ENCODE measurements at places on chromosomes 7 and 10. TPM values are rescaled to one million over a fixed set of nuclear protein-coding genes. Genes with fewer than 3 reads are reported as not detected.

DNA sequence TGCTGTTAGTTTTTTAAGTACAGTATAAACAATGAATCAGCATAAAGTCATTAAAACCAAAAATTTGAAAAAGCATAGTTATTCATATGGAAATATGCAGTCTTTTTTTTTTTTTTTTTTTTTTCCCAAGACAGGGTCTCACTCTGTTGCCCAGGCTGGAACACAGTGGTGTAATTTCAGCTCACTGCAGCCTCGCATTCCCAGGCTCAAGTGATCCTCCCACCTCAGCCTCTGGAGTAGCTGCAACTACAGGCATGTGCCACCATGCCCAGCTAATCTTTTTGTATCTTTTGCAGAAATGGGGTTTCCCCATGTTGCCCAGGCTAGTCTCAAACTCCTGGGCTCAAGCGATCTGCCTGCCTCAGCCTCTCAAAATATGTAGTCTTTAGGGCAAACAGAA is 182.0 kb downstream of the SEMA3E start:
- H3K4me1 ChIP-seq = no peaks in the 10 kb centered on the region
- no peak overlapping the region for H3K4me3 ChIP-seq
- DNase-seq = no peak
- no peaks in the 10 kb centered on the region for H3K27me3 ChIP-seq
- no peaks in the 10 kb centered on the region for H3K36me3 ChIP-seq

The FAM25A gene
- total RNA-seq = not detected

The PON3 gene
- total RNA-seq = not detected

The ATRNL1 gene
- total RNA-seq = 0.12 TPM

DNA sequence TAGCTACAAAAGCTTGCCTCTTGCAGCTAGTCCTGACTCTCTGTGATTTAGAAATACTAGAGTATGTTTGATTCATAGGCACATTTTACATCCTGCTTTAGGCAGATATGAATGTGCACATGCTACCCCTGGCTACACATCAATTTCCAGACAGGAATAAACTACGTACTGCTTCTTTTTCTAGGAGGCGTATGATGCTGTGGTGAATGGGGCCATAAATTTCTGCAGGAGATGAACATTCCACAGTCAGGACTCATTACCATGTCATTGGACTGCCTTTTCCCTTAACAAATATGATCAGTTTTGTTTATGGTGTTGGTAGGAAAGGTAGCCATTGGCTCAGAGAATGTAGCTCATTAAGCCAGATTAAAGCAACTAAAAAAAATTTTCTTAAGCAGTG is 50.1 kb upstream of the IFRD1 start:
- no peak for DNase-seq
- H3K4me3 ChIP-seq = no peak overlapping the region

- H3K4me1 ChIP-seq = peaks cover 9% of the 10 kb centered on the region
- no peaks in the 10 kb centered on the region for H3K36me3 ChIP-seq
- no peak for DNase-seq
- peak overlapping the region; percentile 6 for H3K27ac ChIP-seq
- H3K27me3 ChIP-seq = peaks cover 2% of the 10 kb centered on the region
These were observed 66.2 kb upstream of the CCNY start for GRCh38 chr10:35270100-35270499.

DNA sequence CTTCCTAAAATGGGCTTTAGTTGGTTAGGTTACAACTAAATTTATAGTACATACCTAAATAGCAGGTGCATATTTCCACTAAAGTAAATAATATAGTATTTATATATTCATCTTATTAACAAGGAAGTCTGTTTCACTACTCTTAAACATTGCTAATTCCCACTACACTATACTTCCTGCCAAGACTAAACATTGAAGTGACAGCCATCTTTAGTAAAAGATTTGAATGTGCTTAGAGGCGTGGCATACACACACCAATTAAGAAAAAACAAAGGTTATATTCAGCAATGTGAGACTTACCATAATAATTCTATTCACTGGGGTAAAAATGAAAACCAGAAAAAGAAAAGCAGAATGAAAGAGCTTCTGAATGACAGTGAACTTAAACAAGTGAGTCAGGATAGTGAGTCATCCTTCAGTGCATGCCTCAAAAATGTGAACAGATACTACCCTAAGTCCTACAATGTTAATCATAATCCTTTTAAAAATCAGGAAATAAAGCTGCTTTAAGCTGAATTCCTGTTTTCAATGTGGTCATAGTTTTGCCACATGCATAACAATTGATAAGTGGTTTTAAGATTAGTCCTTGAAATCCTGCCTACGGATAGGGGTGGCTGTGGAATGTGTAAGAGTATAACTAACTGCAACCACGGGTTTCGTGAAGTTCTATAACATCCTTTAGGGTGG is 59.4 kb downstream of the USP6NL start:
- H3K27me3 ChIP-seq = peaks cover 1% of the 10 kb centered on the region
- peaks cover 33% of the 10 kb centered on the region for H3K4me1 ChIP-seq
- peaks cover 3% of the 10 kb centered on the region for H3K36me3 ChIP-seq
- DNase-seq = no peak
- H3K27ac ChIP-seq = peak overlapping the region; percentile 58

DNA sequence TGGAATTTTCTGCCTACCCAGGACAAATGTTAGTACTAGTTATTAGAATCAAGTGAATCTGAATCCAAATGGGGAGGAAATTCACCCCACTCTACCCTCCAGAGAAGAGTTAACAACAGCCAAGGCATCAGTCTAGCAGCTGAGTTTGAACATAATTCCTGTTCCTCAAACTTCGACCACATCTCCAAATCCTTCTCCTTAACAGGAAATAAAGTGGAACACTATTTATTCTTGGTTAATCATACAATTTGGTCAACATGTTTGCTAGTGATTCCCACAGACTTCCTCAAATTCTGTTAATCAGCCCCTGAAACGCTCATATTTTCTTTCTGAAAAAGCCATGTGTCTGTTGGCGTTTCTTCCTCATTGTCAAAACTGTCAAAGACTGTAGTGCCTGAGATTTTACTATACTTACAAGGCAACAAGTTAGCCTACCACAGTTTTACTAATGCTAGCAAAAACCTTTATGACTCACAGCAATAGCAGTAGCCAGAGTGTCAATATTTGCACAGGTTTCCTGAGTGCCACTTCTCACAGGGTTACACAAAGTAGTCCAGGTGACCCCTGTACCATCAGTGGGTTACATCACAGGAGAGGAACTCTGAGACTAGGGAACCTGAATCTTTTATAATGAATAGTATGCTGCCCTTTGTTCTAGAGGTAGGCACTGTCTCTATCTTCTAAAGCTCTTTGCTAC is 202.9 kb downstream of the GRM3 start:
- no peak for DNase-seq
- H3K4me1 ChIP-seq = no peaks in the 10 kb centered on the region
- no peaks in the 10 kb centered on the region for H3K36me3 ChIP-seq
- H3K27ac ChIP-seq = no peak overlapping the region

DNA sequence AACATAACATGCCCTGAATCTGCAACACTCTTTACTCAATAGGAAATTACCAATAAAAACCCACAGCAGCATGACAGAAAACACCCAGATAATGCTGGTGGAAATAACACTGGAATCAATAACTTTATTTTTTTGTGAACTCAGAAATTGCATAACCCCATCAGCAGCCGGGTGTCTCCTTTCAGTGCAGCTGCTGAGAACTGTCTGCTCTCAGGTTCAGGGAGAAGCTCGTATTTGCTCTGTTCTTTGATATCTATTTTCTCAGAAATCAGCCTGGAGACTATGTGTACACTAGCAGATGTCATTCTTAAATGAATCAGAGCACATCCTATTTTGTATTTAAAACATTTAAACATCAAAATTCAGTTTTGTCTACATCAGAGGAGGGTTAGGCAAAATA is 506.0 kb downstream of the POM121L12 start:
- DNase-seq = no peak
- H3K36me3 ChIP-seq = no peaks in the 10 kb centered on the region
- no peaks in the 10 kb centered on the region for H3K4me1 ChIP-seq
- no peaks in the 10 kb centered on the region for H3K27me3 ChIP-seq
- no peak overlapping the region for H3K4me3 ChIP-seq

GRCh38 chr10:62980687-62981086 is 152.4 kb upstream of the NRBF2 start:
- peaks cover 26% of the 10 kb centered on the region for H3K4me1 ChIP-seq
- peak; percentile 56 for DNase-seq
- H3K27ac ChIP-seq = no peak overlapping the region

- DNase-seq = no peak
- H3K4me3 ChIP-seq = no peak overlapping the region
- H3K4me1 ChIP-seq = no peaks in the 10 kb centered on the region
These were observed 119.7 kb upstream of the KLF14 start for GRCh38 chr7:130853503-130854279.

- peaks cover 20% of the 10 kb centered on the region for H3K36me3 ChIP-seq
- no peaks in the 10 kb centered on the region for H3K27me3 ChIP-seq
- DNase-seq = no peak
- peaks cover 6% of the 10 kb centered on the region for H3K4me1 ChIP-seq
- no peak overlapping the region for H3K4me3 ChIP-seq
These were observed 27.7 kb downstream of the ZNF277 start for GRCh38 chr7:112234147-112234546.

The OR9A2 gene
- not detected for total RNA-seq

DNA sequence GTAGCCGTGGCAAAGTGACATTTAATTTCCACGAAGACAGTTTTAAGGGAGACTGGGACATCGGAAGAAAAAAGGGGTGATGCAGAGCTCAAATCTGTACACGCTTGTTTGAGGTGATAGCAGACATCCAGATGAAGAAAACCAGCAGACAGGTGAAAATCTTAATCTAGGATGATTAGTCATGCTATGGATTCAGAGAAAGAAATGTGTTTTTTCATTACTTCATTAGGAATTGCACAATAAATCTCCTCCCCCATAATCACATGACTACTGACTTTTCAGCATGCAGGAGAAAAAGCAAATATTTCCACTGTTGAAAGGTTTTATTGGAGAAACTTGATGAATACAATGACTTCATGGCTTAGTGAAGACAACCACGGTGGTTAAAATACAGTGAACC is 2.5 kb downstream of the NUDT5 start:
- H3K27ac ChIP-seq = no peak overlapping the region
- H3K4me1 ChIP-seq = peaks cover 48% of the 10 kb centered on the region
- H3K4me3 ChIP-seq = peak overlapping the region; percentile 0
- H3K27me3 ChIP-seq = no peaks in the 10 kb centered on the region

- peak overlapping the region; percentile 23 for H3K4me3 ChIP-seq
- no peak for DNase-seq
- no peaks in the 10 kb centered on the region for H3K36me3 ChIP-seq
- H3K4me1 ChIP-seq = no peaks in the 10 kb centered on the region
- peaks cover 49% of the 10 kb centered on the region for H3K27me3 ChIP-seq
- no peak overlapping the region for H3K27ac ChIP-seq
These were observed 1.6 kb downstream of the CHST15 start for GRCh38 chr10:124091646-124092249.

- H3K4me1 ChIP-seq = peaks cover 39% of the 10 kb centered on the region
- H3K27ac ChIP-seq = no peak overlapping the region
- peak; percentile 53 for DNase-seq
- peaks cover 51% of the 10 kb centered on the region for H3K27me3 ChIP-seq
- no peaks in the 10 kb centered on the region for H3K36me3 ChIP-seq
- H3K4me3 ChIP-seq = peak overlapping the region; percentile 74
These were observed 2.4 kb downstream of the MKX start for GRCh38 chr10:27743012-27743876.

GRCh38 chr7:158966780-158967390 is 110.5 kb downstream of the DYNC2I1 start:
- H3K4me1 ChIP-seq = no peaks in the 10 kb centered on the region
- DNase-seq = no peak
- H3K27ac ChIP-seq = no peak overlapping the region
- H3K36me3 ChIP-seq = no peaks in the 10 kb centered on the region

The TRIM73 gene
- total RNA-seq = 3.6 TPM

- H3K27ac ChIP-seq = no peak overlapping the region
- H3K4me3 ChIP-seq = no peak overlapping the region
- H3K27me3 ChIP-seq = no peaks in the 10 kb centered on the region
- H3K4me1 ChIP-seq = no peaks in the 10 kb centered on the region
These were observed 246.1 kb downstream of the LRRTM3 start for GRCh38 chr10:67171970-67172369.

DNA sequence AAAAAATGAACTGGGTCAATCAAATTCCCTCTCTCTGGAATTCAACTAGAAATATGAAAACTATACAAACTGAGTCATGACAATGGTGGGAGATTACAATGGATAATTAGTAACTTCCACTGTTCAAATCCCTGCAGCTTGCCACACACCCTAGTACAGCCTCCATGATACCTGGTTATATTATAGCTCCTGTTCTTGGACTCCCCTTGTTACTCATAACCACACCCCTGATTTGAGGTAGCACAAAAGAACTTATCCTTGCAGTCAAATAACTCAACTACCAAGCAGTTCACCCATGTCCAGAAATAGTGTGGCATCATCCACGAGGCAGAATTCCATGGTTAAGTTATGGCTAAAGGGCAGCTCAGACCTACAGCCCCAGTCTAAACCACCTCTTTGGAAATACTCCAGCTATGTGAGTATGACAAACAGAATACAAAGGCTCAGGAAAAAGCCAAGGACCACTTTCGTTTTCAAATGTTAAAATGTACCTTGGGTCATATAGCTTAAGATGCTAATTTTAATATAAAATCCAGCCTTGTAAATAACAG is 164.7 kb downstream of the CPEB3 start:
- no peaks in the 10 kb centered on the region for H3K4me1 ChIP-seq
- no peaks in the 10 kb centered on the region for H3K27me3 ChIP-seq

- no peak overlapping the region for H3K27ac ChIP-seq
- no peaks in the 10 kb centered on the region for H3K36me3 ChIP-seq
- no peak overlapping the region for H3K4me3 ChIP-seq
- DNase-seq = no peak
These were observed 45.1 kb downstream of the ZMIZ1 start for GRCh38 chr10:79113827-79114226.

DNA sequence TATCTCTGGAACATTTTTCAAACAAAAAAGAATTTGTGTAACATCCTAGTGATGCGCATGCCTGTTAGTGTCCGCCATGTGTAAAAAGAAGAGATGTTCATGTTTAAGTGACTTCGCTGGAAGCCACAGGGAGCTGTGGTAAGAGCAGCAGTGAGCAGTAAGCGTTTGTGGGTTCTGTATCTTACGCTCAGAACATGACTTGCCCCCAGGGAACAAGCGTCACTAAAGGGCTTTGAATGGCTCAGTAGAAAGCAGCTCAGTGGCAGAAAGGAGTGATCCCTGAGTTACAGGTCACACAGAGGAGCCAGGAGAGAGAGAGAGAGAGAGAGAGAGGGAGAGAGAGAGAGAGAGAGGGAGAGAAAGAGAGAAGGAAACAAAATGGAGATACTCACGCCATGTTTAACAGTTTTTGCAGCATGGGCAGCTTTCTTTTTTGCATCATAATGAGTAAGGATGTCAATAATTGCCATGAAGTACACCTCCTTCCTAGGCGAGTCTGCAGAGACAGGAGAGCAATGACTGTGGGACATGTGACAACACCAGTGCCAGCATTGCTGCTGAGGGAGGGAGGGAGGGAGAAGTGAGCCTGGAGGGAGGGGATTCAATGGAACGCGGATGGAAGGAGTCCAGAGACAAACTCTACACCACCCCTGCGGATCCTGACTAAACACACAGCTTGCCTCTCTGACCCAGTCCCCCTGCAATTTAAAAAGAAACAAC is 174.6 kb downstream of the PIP4K2A start:
- no peak overlapping the region for H3K27ac ChIP-seq
- H3K4me1 ChIP-seq = no peaks in the 10 kb centered on the region
- DNase-seq = no peak
- H3K4me3 ChIP-seq = no peak overlapping the region

The NRAP gene
- not detected for total RNA-seq

The ASIC3 gene
- 7.6 TPM for total RNA-seq

The LGI1 gene
- total RNA-seq = not detected

The CCDC172 gene
- total RNA-seq = not detected

GRCh38 chr10:1247598-1248261 is 191.5 kb downstream of the WDR37 start:
- peaks cover 45% of the 10 kb centered on the region for H3K27me3 ChIP-seq
- H3K4me3 ChIP-seq = no peak overlapping the region
- DNase-seq = no peak
- no peak overlapping the region for H3K27ac ChIP-seq
- H3K36me3 ChIP-seq = no peaks in the 10 kb centered on the region

Measured in activated CD4-positive, alpha-beta memory T cell treated with anti-CD3 and anti-CD28 coated beads for 36 hours (primary cell).